DMS79 treated with DMSO at 0.1 percent for 48 hours (cell line): ENCODE measurements at places on chromosomes 2 and 18.

GRCh38 chr18:53018791-53019190 lies 678.8 kb downstream of the DCC start:
- no peak for DNase-seq

GRCh38 chr18:2963048-2963447 lies 49.9 kb downstream of the LPIN2 start:
- no peak for DNase-seq

GRCh38 chr2:231117922-231118613 lies 6.8 kb downstream of the HTR2B start:
- DNase-seq = peak; percentile 66

DNA sequence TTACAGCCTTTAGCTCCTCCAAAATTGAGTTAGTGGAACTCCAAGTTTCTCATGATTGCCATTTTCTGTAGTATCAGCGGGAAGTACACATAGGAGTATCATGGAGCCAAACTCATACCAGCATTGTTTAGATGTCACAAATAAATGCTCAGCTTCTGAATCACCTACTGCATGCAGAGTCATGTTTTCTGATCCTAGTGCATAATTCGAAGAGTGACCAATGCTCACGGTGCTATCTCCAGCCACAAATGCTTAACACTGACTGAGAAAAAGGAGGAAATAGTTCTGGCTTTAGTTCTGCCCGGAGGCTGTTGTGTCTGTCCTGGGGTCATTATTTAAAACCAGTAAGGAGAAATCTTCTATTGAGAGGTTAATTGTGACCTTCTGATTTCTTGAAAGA lies 45.4 kb upstream of the LRATD1 start:
- no peak for DNase-seq

- no peak for DNase-seq
Measured at GRCh38 chr2:113180131-113180946, 6.6 kb downstream of the PSD4 start.

- no peak for DNase-seq
Measured at GRCh38 chr18:47149457-47150028, 757 bp downstream of the HDHD2 start.

- DNase-seq = no peak
Measured at GRCh38 chr2:236636261-236636660, 66.6 kb downstream of the ACKR3 start.

DNA sequence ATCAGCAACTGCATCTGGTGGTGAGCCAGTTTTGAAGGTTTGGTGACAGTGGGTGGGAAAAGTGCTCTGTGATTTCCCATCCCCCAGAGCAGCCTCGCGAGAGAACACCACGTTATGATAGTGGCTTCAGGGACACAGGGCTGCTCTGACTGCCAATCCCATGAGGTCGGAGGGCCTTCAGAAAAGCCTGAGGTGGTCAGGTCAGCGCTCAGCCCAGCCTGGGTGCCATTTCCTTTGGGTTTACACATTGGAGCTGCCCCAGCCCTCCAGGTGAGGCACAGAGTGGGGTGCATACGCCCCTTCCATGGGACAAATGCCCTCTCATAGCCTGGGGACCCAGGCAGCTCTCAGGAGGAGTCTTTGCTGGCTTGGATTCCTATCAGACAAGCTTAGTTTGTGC lies 126.8 kb downstream of the KCTD1 start:
- DNase-seq = no peak

GRCh38 chr2:207274530-207275189 lies 108.9 kb upstream of the KLF7 start:
- DNase-seq = no peak

DNA sequence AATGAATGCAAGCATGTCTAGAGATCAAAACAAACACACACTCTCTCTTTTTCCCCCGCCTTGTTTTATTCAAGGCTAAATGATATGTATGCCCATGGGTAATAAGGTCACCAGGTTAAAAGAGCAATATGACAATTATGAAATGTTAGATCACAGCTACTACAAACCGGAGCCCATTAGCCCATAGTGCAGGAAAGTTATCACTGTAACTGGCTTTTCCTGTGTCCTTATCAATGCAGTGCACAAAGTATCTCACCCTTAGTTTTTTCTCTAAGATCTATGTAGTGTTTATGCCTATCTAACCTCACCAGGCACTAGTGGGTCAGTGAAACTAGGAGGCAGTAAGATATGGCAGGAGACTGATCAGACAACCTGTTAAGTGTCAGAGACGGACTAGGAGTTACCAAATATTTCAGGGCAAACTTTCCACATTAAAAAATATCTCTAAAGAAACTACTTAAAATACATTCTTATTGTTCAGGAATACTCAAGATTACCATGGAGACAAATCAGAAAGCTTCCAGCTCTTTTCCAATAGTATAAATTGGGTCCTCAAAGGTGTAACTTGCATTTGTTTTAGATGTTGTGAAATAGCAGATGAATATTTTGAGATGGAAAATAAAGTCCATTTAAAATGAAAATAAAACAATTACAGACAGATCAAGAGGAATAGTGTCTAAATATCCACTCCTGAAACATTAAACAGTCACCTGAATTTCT lies 282.2 kb downstream of the EXOC6B start:
- no peak for DNase-seq

GRCh38 chr2:235377176-235377575 lies 116.7 kb upstream of the AGAP1 start:
- DNase-seq = no peak

DNA sequence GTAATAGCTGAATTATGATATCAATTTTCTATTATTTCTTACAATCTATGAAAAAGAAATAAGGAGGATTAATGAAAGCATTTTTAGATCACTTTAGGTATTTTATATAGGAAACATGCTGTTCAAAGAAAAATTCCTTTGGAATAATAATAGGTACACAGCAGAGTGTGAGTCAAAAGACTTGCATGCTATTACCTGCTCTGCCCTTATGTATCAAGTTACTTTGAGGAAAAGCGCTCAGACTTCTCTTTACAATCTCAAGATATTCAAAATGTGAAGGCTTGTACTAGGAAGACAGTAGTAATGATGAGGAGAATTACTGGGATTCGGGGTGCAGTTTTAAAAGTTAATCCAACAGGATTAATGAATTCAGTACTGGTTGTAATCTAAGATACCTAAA lies 29.1 kb upstream of the RNU4ATAC start:
- no peak for DNase-seq

- no peak for DNase-seq
Measured at GRCh38 chr18:10015941-10016819, 102.4 kb downstream of the VAPA start.

GRCh38 chr2:126803434-126803775 lies 95.3 kb upstream of the TEX51 start:
- DNase-seq = no peak

- no peak for DNase-seq
Measured at GRCh38 chr2:1639086-1639858, 105.0 kb downstream of the PXDN start.

- DNase-seq = no peak
Measured at GRCh38 chr2:233059547-233059796, 670 bp upstream of the INPP5D start.

- no peak for DNase-seq
Measured at GRCh38 chr18:48085781-48086487, 155.5 kb upstream of the SMAD2 start.

- DNase-seq = peak; percentile 25
Measured at GRCh38 chr2:218883491-218884490, 3.1 kb downstream of the WNT10A start.

DNA sequence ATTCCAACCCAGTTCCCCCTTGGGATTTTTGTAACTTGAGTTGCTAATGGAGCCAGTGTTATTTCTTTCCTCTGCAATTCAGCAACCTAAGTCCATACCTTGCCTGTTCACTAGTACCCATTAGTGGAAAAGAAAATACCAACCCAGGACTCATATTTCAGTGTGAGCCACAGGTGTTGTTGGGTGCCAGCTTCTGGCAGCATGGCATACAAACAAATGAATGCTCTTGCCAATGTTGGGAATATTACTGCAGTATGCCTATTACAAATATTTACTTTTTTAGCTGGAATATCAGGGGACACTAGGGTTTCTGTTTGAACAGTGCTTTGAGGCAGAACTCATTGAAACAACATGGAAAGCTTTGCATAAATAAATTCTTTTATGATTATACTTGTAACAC lies 130.2 kb downstream of the NCKAP5 start:
- peak; percentile 10 for DNase-seq

- peak; percentile 92 for DNase-seq
Measured at GRCh38 chr2:109722026-109722425, 72.1 kb upstream of the RGPD5 start.

DNA sequence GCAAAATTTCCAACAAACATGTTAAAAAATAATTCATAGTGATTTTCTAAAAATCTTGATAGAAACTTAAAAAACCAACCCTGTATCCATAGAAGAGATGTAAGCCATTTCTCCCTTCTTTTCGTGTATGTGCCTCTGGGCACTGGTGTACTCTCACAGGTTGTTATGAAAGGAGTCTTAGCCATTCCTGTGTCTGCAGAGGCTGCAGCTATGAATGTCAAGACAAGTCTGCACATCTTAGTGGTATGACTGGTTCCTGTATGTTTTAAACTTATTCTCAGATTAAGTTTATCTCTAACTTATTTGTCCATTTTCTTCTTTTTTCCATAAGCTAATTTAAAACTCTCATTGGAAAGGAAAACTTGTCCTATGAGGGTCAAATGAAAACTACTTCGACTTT lies 84.0 kb downstream of the DPP4 start:
- no peak for DNase-seq

DNA sequence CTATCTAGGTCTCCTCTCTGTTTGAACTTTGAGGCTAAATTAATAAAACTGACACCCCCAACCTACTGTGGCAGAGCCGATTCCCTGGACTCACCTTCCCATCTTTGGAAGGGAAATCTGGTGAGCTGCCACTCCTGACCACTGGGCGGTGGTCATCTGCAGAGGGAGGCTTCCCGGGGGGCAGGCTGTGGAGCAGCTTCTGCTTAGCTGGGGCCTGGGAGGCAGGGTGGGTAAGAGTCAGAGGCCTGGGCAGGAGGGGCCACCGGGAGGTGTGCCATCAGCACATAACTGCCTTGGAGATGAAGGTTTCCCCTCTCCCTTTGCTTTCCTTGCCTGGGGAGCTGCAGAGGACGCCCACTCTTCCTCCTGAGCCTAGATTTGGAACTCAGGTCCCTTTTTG lies 2.3 kb upstream of the NPPC start:
- no peak for DNase-seq

- peak; percentile 90 for DNase-seq
Measured at GRCh38 chr18:2881088-2881839, 34.5 kb downstream of the EMILIN2 start.

GRCh38 chr2:12978066-12978835 lies 261.5 kb downstream of the TRIB2 start:
- no peak for DNase-seq

GRCh38 chr2:104794441-104794840 lies 59.5 kb upstream of the POU3F3 start:
- no peak for DNase-seq
